ACHN (cell line): ENCODE measurements at places on chromosomes 5 and 9.

DNA sequence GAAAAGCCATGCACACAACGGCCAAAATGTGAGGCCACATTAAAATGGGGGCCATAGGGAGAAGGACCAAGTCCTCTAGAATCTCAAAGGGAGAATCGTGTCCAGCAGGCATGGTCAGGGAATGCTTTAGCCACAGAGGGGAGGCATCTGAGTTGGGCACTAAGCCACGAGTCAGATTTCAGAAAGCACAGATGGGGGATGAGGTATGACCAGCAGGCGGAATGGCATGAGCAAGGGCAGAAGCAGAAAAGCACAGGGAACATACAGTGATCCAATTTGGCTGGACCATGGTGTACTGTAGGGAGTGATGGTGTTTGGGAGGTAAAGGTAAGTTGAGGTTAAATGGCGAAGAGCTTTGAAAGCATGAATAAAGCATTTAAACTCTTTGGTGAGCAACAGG, 214.6 kb downstream of the TLE1 start:
- no peak for DNase-seq

DNA sequence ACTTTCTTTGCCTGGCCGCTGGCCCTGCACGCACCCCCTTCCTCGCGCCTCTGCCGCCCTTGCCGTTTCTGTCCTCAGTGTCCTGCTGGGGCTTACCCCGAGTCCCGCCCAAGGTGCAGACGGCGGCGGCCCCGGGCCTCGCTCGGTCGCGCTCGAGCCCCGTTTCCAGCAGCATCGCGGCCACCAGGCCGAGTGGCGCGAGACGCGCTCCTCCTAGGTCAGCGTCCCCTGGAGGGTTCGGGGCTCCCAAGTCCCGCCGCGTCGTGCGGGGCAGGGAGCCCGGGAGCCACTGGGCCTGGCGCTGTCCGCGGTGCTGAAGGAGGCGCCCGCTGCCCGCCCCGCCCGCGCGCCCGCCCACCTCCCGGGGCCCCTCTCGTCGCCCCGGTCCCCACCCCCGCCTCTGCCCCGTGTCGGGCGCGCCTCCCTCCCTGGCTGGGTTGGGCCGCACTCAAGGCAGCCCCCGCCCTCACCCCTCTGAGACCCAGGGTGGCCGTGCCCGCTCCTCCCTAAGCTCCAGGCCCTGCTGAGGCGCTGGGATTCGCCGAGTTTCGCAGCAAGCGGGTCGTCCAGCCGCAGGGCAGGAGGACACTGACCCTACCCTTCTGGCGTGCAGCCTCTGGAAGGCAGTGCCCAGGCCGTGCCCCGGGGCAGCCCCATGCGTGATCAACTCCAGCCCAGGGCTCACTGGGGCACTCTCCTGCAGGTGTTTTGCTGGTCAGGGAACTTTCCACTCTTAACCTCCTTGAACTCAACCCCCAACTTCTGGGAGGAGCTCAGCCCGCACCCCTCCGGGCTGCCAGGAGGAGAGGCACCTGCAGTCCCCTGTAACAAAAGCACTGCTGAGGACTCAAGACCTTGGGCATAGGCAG, at the start of gene LHX3:
Gene LHX3, minus strand, starts transcription at position 291 of the 869 bp plus-strand sequence. Its CDS starts 116 bp downstream, at position 175.
- DNase-seq = peak; percentile 35

DNA sequence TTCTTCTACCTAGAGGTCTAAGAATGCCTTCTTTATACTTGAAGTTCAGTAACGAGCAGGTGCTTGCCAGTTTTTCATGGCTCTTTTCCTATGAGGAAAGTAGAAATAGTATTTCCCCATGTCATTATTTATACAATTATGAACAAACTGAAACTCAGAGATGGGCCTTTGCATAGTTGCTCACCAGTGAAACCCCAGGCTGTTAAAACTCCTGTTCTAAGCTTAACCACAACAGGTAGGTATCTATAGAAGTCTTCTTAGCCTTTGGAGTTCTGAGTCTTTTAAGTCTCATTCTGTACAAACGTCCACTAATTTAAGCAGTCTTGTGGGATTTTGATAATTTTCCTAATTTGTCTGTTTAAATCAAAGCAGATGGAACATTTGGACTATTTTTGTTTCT, 90.1 kb downstream of the STARD4 start:
- DNase-seq = no peak

DNA sequence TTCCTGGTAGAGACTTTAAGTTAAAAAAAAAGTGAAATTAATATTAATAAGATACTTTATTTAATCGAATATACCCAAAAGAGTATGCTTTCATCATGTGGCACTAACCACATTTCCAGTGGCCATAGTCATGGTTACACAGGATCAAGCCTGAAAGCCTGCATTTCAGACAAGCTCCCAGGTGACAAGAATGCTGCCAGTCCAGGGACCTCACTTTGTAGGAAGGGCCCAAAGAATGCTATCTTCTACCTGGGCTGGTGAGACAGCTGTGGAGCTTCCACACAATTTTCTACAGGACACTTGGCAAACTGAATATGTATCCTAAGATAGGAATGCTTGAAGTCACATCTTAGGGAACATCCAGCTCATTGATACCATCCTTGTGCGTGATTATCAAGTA, 203.8 kb downstream of the AUH start:
- no peak for DNase-seq

DNA sequence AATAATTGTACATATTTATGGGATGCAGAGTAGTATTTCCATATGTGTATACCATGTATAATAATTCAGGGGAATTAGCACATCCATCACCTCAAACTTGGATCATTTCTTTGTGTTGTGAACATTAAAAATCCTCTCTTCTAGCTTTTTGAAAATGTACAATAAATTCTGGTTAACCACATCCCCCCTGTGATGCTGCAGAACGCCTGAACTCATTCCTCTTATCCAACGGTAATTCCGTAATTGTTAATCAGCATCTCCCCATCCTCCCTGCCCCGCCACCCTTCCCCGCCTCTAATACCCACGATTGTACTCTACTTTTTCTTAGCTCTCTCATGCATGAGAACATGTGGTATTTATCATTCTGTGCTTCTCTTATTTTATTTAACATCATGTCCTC, 127.7 kb upstream of the ANKRD55 start:
- DNase-seq = no peak

GRCh38 chr5:33075731-33076130, 364.6 kb downstream of the NPR3 start:
- no peak for DNase-seq

DNA sequence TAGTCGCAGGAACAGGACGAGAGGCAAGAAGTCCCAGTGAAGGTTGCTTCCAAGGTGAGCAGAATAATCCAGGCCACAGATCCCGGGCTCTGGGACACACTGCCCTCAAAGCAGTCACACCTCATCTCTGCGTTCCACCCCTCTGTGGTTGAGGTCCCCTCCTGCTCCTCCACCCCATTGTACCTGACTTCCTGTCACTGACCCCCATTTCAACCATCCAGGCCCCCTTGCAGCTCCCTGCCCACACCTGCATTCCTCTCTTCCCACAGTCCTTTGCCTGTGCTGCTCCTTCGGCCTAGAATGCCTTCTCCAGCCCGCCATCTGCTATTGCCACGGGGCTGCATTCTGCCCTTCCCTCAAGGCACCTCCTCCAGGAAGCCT, 73.5 kb downstream of the PAX5 start:
- no peak for DNase-seq

DNA sequence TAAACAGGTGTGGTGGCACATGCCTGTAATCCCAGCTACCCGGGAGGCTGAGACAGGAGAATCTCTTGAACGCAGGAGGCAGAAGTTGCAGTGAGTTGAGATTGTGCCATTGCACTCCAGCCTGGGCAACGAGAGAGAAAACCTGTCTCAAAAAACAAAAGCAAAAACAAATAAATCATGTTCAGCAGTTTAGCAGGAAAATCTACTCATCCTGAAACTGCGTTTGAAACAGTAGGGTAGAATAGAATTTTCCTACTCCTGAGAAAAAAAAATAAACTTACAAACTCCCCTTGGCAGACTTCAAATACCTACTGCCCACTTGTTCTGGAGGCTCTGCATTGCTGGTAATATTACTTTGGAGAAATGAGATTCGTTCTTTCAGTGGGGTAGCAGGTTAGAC, 367.7 kb downstream of the GADD45G start:
- no peak for DNase-seq

DNA sequence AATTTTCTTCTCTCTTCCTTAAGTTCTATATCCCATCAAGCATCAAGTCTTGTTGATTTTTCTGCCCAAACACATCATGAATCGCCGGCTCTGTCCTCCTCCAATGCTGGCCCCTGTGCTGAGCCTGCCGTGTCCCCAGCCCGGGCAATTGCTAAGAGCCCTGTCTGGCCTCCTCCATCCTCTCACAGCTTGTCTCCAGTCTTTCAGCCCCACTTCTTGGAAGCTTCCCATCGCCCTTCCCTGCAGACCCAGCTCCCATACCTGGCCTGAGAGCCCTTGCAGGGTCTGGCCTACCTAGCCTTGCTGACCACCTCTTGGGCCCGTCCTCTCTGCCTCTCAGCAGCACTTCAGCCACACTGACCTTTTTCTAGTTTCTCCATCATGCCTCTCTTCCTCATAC, 61.9 kb downstream of the COL15A1 start:
- no peak for DNase-seq

- DNase-seq = no peak
Measured at GRCh38 chr9:99109522-99109921, 4.6 kb downstream of the TGFBR1 start.

- DNase-seq = no peak
Measured at GRCh38 chr5:15420201-15420600, 79.8 kb upstream of the FBXL7 start.

GRCh38 chr9:115013998-115014397, 83.6 kb upstream of the TNFSF8 start:
- peak; percentile 60 for DNase-seq

GRCh38 chr5:135629666-135630065, 50.9 kb upstream of the CXCL14 start:
- no peak for DNase-seq

GRCh38 chr5:138233280-138233679, 20.2 kb upstream of the CDC23 start:
- no peak for DNase-seq

- DNase-seq = no peak
Measured at GRCh38 chr9:120284821-120285220, 295.1 kb downstream of the CDK5RAP2 start.

- no peak for DNase-seq
Measured at GRCh38 chr5:134086225-134086942, 28.1 kb upstream of the TCF7 start.

- DNase-seq = no peak
Measured at GRCh38 chr9:74721696-74722660, 165.7 kb downstream of the TRPM6 start.

DNA sequence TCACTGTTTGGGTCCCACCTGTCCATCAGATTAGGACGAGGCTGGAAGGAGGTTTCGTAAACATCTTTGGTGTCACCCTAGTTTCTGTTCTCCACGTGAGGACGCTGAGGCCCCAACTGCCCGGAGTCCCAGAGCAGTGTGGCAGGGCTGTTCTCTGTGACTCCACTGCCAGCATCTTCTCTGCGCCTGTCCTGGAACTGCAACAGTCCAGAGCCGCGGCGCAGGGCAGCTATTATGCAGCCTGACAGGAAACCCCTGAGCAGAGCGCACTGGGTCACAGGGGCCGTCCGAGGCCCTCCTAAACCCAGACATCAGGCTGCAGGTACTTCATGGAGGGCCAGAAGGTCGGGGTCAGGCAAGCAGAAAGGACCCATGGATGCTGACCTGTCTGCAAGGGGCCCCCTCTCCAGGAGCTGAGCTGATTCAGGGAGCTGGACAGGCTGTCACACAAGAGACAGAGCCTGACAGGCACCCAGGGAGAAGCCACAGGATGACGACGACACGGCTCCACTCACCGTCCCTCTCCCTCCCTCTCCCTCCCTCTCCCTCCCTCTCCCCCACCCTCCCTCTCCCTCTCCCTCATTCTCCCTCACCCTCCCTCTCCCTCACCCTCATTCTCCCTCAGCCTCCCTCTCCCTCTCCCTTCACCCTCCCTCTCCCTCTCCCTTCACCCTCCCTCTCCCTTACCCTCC, 31.7 kb downstream of the DBH start:
- no peak for DNase-seq

DNA sequence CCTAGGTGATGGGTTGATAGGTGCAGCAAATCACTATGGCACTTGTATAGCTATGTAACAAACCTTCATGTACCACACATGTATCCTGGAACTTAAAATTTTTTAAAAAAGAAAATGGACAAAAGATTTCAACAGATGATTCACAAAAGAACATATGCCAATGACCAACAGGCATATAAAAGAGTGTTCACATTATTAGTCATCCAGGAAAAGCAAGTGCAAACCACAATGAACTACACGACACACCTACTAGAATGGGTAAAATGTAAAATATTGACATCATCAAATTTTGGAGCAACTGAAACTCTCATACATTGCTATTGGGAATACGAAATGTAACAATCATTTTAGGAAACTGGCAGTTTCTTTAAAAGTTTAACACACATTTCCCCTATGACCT, 109.9 kb downstream of the YIPF5 start:
- no peak for DNase-seq

DNA sequence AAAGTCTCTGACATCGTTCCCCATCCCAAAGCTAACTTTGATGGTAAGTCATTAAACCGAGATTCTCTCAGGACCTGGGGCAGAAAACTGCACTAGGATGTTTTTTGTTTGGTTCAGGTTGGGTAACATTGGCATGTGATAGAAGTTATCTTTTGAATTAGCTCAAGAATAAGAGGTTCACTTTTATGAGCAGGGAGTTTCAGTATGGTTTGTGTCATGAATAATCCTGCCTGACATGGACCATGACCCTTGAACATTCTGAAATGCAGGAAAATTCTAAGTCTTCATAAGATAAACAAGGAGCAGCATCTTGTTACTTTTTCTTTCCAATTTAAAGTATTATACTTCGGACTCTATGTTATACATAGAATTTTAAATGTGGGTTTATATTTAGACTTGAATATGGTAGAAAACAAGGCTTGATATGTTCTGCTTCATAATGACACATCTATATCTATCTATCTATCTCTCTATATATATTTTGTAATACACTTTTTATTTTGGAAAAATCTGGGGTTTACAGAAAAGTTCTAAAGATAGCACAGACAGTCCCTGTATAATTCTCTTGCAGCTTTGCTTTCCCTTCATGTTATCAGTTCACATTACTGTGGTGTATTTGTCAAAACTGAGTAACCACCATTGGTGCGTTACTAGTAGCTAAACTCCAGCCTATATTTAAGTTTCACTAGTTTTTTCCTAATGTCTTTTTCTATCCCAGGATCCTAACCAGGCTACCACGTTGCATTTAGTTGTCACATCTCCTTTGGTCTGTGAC, 102.7 kb upstream of the TAF11L2 start:
- no peak for DNase-seq

- DNase-seq = no peak
Measured at GRCh38 chr5:143347046-143347445, 56.4 kb downstream of the NR3C1 start.

- DNase-seq = no peak
Measured at GRCh38 chr5:161975350-161975749, 92.2 kb upstream of the GABRG2 start.

GRCh38 chr5:73592551-73592950, 27.0 kb downstream of the UTP15 start:
- peak; percentile 18 for DNase-seq
